PC-9 (cell line): ENCODE measurements at places on chromosomes 6 and 20. TPM values are rescaled to one million over a fixed set of nuclear protein-coding genes. Genes with fewer than 3 reads are reported as not detected.

GRCh38 chr6:111862741-111863140, 10.5 kb downstream of the FYN start:
- H3K27me3 ChIP-seq, result no peaks in the 10 kb centered on the region
- no peaks in the 10 kb centered on the region for H3K4me1 ChIP-seq
- H3K4me3 ChIP-seq, result no peak overlapping the region

DNA sequence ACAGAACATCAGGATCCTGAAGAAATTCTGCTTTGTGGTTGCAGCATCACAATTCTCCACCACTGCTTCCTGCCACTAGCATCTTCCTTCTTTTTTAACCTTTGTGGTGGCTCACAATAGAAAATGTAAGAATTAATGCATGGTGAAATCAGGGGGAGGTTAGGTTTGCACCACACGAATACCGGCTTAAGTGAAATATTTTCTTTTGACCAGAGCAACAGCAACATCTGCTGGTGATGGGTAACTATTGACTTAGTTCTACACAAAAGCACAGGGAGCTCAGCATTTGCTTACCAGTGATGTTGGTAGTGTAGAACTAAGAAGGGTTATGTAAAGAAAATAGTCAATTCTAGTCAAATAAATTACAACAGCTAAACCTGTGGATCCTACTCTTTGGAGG, 280.5 kb downstream of the SYNE1 start:
- no peak overlapping the region for H3K27ac ChIP-seq
- H3K27me3 ChIP-seq, result no peaks in the 10 kb centered on the region
- no peak overlapping the region for H3K4me3 ChIP-seq
- H3K4me1 ChIP-seq, result peaks cover 10% of the 10 kb centered on the region

- no peak for DNase-seq
- no peak overlapping the region for H3K27ac ChIP-seq
- H3K4me3 ChIP-seq, result no peak overlapping the region
- no peaks in the 10 kb centered on the region for H3K4me1 ChIP-seq
- H3K36me3 ChIP-seq, result no peaks in the 10 kb centered on the region
Observed at GRCh38 chr6:157456524-157456829, 75.5 kb downstream of the ZDHHC14 start.

- H3K4me1 ChIP-seq, result peaks cover 21% of the 10 kb centered on the region
- no peaks in the 10 kb centered on the region for H3K36me3 ChIP-seq
- peak; percentile 74 for DNase-seq
- no peaks in the 10 kb centered on the region for H3K27me3 ChIP-seq
- H3K4me3 ChIP-seq, result peak overlapping the region; percentile 67
Observed at GRCh38 chr20:50172347-50173013, 18.1 kb upstream of the CEBPB start.

GRCh38 chr6:11262242-11262641, 29.8 kb upstream of the NEDD9 start:
- H3K4me3 ChIP-seq, result no peak overlapping the region
- no peak for DNase-seq
- H3K4me1 ChIP-seq, result peaks cover 22% of the 10 kb centered on the region
- H3K27ac ChIP-seq, result no peak overlapping the region
- no peaks in the 10 kb centered on the region for H3K36me3 ChIP-seq
- no peaks in the 10 kb centered on the region for H3K27me3 ChIP-seq

Gene SGK2
- total RNA-seq, result 3.1 and 3.7 TPM in 2 replicates

Gene PBOV1
- not detected in 2 replicates for total RNA-seq

Gene SEMG1
- total RNA-seq, result not detected in 2 replicates

Gene RFX6
- not detected in 2 replicates for total RNA-seq

Gene COL11A2
- total RNA-seq, result 2.2 and 3.4 TPM in 2 replicates

Gene PROKR2
- not detected in 2 replicates for total RNA-seq

Gene HIVEP2
- 10.3 and 12.4 TPM in 2 replicates for total RNA-seq
